Sciatic nerve (tissue), 2 donors: ENCODE measurements at places on chromosomes 3 and 15. TPM values are rescaled to one million over a fixed set of nuclear protein-coding genes. Genes with fewer than 3 reads are reported as not detected.
A peak's percentile ranks its signal among the peaks of the same experiment; 100 is the strongest.

COL6A5 gene
- not detected for total RNA-seq

GRCh38 chr3:188390775-188391443, 237.0 kb downstream of the LPP start:
- no peak for DNase-seq

DNA sequence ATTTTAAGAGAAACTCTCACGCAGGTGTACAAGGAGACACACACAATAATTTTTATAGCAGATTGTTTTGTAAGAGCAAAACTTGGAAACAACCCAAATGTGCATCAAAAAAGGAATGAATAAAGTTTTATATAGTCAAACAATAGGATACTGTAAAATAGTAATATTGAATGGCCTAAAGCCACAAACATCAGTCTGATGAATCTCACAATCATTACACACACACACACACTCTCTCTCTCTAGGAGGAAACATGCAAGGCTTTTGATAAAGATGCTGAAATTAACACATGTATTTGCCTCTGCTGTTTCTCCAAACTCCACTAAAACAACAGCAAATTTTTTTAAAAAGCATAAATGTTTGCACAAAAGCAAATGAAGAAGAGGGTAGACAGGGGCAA, 37.3 kb downstream of the ADIPOQ start:
- no peak for DNase-seq

DNA sequence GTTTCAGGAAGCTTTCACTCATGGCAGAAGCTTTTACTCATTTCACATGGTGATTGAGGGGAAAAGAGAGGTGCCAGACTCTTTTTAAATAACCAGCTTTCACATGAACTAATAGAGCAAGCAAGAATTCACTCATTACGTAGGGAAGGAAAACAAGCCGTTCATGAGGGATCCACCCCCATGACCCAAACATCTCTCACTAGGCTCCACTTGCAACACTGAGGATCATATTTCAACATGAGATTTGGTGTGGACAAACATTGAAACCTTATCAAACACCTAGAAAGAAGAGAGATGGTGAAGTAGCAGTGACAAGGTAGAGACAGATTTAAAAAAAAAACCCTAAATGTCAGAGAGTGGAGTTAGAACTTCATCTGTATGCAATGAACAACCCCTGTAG, 408.6 kb upstream of the PDZRN3 start:
- no peak for DNase-seq

TGM4 gene
- not detected for total RNA-seq

DNA sequence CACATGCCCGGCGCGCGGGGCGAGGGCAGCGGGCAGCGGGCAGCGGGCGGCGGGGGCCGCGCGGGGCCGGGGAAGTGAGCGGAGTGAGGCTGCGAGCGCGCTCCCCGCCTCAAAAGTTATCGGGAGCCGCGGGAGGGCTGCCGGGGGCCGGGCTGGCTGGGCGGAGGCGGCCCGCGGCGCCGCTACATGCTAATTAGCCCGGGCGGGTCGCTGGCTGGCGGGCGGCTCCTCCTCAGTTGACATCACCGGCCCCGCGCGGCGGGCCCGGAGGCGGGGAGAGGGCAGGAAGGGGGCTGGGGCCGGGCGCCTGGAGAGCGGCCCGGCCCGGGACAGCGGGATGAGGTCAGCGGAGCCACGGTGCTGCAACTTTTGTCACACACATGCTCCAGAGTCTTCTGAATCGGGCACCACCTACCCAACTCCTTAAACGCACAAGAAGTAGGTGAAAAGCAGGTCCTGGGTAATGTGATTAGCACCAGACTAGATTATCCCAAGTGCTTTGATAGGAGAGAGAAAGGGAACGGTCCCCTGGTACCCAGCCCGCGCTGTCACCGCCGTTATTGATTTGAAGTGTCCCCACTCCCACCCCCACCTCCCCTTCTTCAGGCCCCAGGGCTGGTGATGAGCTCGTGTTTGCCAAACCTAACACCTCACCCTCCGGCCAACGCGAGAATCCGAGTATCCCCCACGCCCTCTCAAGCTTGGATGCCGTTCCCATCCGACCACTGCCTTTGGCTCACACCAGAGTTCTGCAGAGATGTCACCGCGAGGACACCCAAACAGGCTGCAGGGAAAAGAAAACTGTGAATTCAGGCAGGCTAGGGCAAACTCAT, at the start of gene HEG1:
TSS of gene HEG1 (minus strand) at position 85 of the 833 bp plus-strand sequence. CDS start 107 bp downstream, outside the sequence.
- DNase-seq, result peak; percentile 92

DNA sequence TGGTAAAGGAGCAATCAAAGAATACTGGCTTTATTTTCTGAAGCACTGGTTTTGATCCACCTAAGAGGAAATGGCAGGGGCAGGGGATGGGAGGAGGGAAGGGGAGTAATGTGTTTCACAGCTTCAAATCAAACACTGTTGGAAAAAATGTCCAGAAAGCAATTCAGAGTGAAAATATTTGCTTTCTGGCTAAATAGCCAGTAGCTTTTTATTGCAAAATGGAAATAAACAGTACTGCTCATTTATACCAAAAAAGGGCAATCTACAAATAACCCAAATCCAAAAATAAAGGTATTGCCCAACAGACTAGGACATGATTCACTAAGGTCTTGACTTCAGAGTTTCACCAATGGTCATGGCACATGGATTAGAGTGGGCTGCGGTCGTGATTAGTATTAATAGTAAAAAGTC, 279.3 kb upstream of the THBS1 start:
- no peak for DNase-seq

ETV5 gene
- total RNA-seq, result 56.3 TPM

- no peak for DNase-seq
Measured at GRCh38 chr3:89155811-89156210, 48.4 kb downstream of the EPHA3 start.

- DNase-seq, result no peak
Measured at GRCh38 chr15:25092661-25093060, 137.9 kb downstream of the SNRPN start.

DNA sequence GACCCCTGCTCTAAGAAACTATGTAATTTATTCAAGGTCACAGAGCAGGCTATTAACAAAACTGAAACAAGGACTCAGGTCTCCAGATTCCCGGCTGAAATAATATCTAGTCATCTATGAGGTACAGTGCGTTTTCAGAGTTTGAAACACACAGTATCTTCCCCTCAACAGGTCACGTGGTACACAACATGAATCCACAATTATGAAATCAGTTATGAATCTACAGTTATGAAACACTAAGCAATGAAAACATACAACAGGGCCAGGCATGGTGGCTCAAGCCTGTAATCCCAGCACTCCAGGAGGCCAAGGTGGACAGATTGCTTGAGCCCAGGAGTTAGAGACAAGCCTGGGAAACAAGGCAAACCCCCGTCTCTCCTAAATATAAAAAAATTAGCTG, 72.7 kb downstream of the FSIP1 start:
- no peak for DNase-seq

- DNase-seq, result no peak
Measured at GRCh38 chr3:39050029-39050428, 1.7 kb downstream of the SCN11A start.

DNA sequence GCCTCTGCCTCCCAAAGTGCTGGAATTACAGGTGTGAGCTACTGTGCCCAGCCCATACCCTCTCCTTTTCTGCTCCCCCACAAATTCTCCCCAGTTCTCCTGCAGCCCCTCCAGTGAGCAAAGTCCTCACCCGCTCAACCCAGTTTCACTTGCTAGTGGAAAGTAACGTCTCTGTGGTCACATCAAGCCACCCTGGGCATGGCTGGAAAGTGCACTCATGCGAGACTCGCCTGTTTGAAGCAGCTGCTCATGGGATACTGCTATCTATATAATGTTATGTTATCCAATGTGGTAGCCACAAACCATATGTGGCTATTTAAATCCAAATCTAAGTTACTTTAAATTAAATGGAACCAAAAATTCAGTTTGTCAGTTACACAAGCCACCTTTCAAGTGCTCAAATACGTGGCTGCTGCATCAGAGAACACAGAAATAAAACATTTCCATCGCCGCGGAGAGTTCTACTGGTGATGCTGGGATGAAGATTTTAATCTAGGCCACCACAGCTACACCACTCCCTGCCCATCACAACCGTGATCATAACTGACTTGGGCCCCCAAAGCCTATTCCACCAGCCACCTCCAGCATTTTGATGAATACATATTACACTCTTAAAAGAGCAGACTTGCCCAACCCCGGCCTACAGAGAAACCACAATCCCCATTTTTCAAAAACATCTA, 119.4 kb downstream of the LIPC start:
- peak; percentile 55 for DNase-seq

- DNase-seq, result no peak
Measured at GRCh38 chr3:148866261-148866660, 1.2 kb downstream of the CPA3 start.

DNA sequence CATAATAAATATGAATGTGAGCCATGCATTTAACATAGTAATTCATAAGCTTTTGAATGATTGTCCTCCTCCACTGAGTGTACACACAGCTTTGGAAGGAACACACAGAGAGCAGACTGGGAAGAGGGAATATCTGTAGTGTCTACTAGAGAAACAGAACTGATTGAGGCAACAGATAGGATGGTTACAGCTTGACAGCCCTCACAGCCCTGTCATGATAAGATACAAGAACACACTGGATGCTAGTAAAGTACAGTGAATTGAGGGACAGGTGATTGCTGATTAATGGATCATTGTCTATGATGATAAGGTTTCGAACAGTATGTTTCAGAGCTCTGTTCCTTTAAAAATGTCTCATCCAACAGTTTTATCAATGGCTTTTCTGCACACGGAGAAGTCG, 383.4 kb upstream of the GBE1 start:
- no peak for DNase-seq

DNA sequence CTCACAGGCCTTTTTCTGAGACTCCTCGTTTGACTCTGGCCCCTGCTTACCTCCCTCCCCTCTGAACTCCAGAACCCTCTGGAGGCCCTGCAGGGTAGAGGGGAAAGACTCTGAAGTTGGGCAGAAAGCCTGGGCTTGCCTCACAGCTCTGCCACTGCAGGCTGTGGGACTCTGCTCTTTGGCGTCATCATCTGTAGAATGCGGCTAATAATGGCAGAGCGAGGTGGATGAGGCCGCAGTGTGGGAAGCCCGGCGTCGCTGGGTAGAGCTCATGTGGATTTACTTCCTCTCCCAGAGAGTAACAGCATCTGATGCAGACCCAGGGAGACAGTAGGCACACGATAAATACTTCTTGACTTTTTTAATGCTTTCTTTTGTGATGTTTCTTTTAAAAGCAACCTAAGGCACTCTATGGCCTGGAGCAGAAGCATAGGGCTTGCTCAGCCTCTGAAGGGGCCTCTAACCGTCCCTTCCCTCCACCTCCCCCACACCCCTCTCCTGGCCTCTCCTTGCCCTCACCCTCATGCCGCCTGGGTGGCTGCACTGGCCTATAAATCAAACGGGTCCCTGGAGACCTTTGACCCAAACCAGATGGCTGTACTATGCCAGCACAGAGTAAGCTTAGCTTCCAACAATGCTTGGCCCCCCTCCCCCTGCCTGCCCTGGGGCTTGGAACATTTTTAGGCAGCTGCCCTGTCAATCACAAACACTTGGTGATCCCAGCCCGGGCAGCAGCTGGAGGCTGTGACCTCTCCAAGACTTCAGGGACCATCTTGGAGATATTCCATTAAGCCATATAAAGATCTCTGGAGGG, 32.9 kb downstream of the SPSB4 start:
- no peak for DNase-seq

OIP5 gene
- 0.40 TPM for total RNA-seq

NR2E3 gene
- total RNA-seq, result not detected

CAMKV gene
- not detected for total RNA-seq

- no peak for DNase-seq
Measured at GRCh38 chr3:100081986-100082692, 32.2 kb downstream of the FILIP1L start.

CD96 gene
- 1.7 TPM for total RNA-seq

HRH1 gene
- 40.3 TPM for total RNA-seq

FGF12 gene
- total RNA-seq, result 3.2 TPM

GRCh38 chr15:40279437-40280141, 3.3 kb downstream of the ANKRD63 start:
- DNase-seq, result peak; percentile 89

- no peak for DNase-seq
Measured at GRCh38 chr3:76942101-76942500, 97.8 kb upstream of the ROBO2 start.

DNA sequence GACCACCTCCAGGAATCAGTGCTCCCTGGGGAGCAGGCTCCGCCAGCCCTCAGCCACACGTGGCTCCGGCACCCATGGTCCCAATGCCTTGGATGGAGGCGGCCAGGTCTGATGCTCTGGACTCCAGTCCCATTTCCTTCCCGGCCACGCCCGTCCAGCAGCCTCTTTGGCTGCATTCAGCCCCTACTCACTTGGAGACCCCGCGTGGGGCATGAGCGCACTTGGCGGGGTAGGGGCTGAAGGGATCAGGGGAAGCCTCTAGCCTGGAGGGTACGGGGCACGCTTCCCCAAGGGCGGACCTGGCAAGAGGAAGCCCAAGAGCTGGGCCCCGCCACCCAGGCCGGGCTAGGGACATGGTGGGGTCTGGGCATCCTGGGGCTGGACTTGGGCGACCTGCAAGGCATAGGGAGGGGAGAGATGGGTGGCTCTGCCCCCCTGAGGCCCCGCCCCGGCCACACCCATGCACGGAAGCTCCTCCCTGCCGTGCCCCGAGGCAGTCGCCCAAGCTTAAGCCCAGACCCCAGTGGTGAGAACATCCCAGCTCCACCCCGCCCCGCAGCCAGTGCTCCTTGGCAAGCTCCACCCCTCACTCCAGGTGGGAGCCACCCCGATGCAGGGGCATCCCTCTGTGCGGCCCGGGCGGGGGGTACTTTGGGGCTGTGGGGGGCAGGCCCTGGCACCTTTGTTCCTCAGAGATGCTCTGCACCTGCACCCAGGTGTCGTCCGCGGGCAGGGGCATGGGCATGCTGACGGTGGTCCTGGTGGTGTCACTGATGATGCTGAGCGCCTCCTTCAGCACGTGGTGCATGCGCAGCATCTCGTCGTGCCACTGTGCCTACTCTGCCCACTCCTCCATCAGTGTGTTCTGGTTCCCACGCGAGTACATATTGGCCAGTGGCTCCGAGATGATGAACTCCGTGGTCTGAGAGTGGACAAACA, 163.5 kb downstream of the GOLGA6L4 start:
- no peak for DNase-seq

- no peak for DNase-seq
Measured at GRCh38 chr3:115388166-115388565, 235.1 kb upstream of the GAP43 start.
